ENCODE measurements at places on chromosomes 2 and 18. TPM values are rescaled to one million over a fixed set of nuclear protein-coding genes. Genes with fewer than 3 reads are reported as not detected.

- no peaks in the 10 kb centered on the region for H3K27me3 ChIP-seq
- no peak for DNase-seq
- no peaks in the 10 kb centered on the region for H3K36me3 ChIP-seq
- H3K4me3 ChIP-seq = no peak overlapping the region
- H3K4me1 ChIP-seq = peaks cover 7% of the 10 kb centered on the region
These were observed 150.5 kb upstream of the HS6ST1 start for GRCh38 chr2:128469203-128469602.

DNA sequence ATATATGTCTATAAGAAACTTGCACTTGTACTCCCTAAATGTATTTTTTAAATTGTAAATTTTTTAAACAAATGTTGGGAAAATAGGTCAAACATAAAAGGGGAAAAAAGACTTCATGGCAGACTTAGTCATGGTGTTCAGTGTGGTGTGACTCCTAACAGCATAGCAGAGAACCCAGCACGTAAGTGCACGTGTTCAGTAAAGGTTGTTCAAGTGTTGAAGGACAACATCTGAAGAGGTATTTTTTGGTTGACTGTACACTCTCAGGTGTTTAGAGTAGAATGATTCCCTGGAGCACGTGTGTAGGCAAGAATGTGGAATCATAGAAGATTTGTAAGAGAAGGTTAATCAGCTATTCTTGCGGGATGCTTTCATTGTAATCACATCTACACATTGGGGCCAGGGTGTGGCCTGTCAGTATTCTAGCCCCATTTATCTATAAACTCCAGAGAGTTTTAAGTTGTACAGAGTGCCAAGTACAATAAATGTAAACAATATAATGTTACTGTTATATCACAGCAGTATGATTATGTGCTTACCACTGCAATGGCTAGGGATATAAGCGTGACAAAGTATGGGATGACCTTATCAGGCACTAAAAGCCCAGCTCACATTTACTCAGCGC lies 106.8 kb downstream of the CRIM1 start:
- H3K4me1 ChIP-seq = peaks cover 59% of the 10 kb centered on the region
- no peaks in the 10 kb centered on the region for H3K27me3 ChIP-seq
- peak overlapping the region; percentile 79 for H3K27ac ChIP-seq
- no peak for DNase-seq
- H3K36me3 ChIP-seq = no peaks in the 10 kb centered on the region

GRCh38 chr2:55422876-55423665 lies 3.4 kb upstream of the CCDC88A start:
- DNase-seq = no peak
- H3K4me1 ChIP-seq = peaks cover 7% of the 10 kb centered on the region
- H3K27ac ChIP-seq = no peak overlapping the region
- no peaks in the 10 kb centered on the region for H3K27me3 ChIP-seq

- no peak overlapping the region for H3K4me3 ChIP-seq
- DNase-seq = no peak
- no peaks in the 10 kb centered on the region for H3K36me3 ChIP-seq
- no peak overlapping the region for H3K27ac ChIP-seq
- H3K27me3 ChIP-seq = no peaks in the 10 kb centered on the region
- H3K4me1 ChIP-seq = peaks cover 4% of the 10 kb centered on the region
These were observed 801.4 kb upstream of the ZEB2 start for GRCh38 chr2:145321344-145321743.

DNA sequence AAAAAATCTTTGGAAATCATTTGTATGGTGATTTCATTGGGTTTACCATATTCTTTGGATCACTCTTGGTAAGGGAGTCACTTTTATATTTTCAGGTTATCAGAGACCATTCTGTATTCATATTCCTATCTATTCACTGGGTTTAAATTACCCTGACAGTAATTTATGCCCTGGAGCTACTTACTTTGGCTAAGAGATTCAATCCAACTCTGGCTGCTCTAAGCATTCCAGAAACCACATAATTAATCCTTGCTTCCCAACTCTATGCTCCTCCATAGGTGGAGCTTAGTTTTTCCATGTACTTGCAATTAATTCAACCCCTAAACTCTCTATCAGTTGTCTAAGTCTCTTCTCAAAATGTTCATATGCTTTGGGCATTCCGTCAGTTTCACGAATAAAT lies 336.3 kb downstream of the AGPS start:
- no peak overlapping the region for H3K4me3 ChIP-seq
- H3K27me3 ChIP-seq = no peaks in the 10 kb centered on the region
- no peak for DNase-seq
- H3K36me3 ChIP-seq = no peaks in the 10 kb centered on the region
- no peak overlapping the region for H3K27ac ChIP-seq

DNA sequence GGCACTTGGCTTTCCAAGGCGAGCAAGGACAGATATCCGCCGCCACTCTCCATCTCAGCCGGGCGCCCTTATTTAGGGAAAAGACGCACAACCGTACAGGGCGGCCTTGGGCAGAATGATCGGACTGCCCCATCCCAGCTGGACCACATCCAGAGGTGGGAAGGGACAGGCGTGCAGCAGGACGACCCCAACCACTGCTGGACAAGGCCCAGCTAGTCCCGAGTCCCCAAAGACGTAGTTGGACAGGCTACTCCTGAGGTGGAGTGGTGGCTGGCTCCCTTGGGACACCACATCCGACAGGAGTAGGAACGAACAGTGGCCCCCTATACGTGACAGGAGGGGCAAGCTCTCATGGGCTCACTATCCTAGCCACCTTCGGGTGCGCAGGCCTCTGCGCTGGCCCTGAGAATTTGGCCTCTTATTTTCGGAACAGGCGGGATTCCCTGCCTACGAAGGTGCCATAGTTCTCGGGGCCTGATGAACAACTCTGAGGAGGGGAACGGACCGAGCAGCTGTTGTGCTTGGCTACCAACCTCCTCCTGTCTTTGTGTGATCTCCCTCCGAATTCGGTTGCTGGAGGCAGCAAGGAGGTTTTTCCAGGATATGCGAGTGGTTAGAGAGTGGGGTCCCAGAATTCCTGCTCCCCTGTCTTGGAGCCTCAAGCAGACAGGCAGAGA lies 2.3 kb downstream of the FEV start:
- no peak overlapping the region for H3K27ac ChIP-seq
- H3K27me3 ChIP-seq = peaks cover 45% of the 10 kb centered on the region
- no peak overlapping the region for H3K4me3 ChIP-seq
- peaks cover 14% of the 10 kb centered on the region for H3K4me1 ChIP-seq

The NT5C1B gene
- total RNA-seq = not detected

All from A673 (cell line).